A172 (cell line): ENCODE measurements at places on chromosomes 16 and 17.

GRCh38 chr16:81748476-81749198, 30.5 kb upstream of the PLCG2 start:
- DNase-seq, result no peak

GRCh38 chr16:29139261-29139802, 154.5 kb downstream of the LAT start:
- no peak for DNase-seq

DNA sequence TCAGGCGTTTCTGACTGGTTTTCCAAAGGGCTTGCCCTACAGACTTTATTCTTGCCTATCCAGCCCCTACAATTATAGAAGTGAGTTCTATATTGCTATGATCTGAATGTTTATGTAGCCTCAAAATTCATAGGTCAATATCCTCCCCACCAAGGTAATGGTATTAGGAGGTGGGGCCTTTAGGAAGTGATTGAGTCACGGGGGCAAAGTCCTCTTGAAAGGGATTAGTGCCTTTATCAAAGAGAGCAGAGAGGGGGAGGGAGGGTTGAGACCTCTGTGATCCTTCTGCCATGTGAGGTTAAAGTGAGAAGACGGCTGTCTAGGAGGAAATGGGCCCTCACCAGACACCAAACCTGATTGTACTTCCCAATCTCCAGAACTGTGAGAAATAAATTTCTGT, 931 bp upstream of the CPHXL start:
- no peak for DNase-seq

- DNase-seq, result no peak
Observed at GRCh38 chr16:71296584-71297340, 7.6 kb upstream of the CMTR2 start.

DNA sequence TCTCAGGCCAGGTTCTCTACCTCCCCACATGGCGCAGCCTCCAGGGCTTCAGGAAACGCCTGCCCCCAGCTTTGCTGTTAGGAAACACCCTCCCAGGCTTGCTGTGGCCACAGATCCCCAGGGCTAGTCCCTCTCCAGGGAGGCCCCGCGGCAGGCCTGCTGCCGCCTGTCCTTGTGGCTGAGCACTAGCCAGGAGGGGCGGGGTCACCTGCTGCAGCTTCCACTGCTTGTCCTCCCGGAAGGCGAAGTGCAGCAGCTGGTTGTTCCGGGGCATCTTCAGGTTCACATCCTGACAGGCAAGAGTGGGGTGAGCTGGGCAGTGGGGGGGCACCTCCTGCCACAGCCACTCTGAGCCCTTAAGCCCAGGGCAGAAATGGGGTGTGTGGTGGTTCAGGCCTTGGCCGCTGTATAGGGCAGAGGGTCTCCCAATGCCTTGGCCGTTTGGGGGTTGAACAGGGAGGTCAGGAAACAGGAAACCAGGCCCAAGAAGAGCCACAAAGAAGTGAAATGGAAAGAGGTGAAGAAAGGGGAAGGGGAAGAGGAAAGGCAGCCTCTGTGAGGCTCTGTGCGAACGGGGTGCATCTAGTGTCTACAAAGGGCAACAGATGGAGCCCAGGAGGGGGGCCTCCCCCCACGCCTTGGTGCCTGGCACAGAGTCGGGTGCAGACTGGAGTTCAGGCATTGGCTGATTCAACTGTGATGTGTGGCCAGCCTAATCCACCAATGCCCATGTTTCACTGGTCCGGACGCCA, 2.0 kb downstream of the ROGDI start:
- DNase-seq, result no peak

GRCh38 chr16:11596572-11597226, 10.0 kb upstream of the LITAF start:
- no peak for DNase-seq

DNA sequence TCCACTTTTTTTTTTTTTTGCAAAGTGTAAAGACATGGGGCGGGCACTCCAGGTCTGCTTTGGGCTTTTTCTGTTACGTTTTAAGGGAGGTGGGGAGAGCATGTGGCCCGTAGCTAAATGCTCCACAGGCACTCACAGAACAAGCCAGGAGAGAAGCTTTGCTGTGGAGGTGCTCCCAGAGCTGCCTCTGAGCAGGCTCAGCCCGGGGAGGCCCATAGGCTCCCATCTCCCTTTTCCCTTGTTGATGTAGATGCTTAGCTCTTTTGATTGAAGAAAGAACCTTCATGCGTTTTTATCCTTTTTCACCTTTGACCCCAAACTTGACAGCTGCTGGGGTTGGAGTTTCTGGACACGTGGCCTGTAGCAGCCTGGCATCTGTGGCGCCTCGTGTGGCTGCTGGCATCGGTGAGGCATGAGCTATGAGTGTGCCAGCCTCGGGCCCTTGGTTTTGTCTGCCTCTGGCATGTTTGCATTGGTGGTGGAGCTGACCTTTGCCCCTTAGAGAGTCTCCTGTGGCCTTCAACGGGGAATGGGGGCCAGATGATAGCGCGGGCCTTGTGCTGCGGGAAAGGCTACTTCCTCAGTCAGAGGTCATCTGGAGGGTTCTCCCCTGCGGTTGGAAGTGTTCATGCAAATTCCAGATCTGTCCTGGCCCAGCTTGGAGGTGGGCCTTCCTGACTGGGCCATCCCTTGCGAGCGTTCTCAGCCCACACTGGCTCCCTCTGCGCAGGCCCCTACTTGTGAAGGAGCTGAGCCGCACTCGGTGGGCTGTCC, 20.0 kb upstream of the IL17C start:
- DNase-seq, result no peak

GRCh38 chr16:81277541-81278080, 37.2 kb upstream of the GAN start:
- no peak for DNase-seq

DNA sequence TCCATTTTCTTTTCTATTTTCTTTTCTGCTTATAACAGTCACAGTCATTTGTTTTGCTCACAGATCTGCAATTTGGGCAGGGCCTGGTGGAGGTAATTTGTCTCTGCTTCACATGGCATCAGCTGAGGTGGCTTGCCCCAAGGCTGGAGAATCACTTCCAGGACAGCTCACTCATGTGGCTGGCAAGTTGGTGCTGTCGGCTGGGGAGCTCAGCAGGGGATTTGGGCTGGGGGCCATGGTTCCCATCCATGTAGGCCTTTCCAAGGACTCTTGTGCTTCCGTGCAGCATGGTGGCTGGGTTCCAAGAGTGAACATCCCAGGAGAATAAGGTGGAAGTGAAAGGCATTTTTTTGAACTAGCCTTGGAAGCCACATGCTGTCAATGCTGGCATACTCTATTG, 85.7 kb downstream of the MGAT5B start:
- DNase-seq, result no peak

GRCh38 chr17:50381920-50382319, 8.9 kb downstream of the EME1 start:
- DNase-seq, result no peak

GRCh38 chr16:77394699-77395098, 40.1 kb downstream of the ADAMTS18 start:
- DNase-seq, result no peak

- DNase-seq, result peak; percentile 40
Observed at GRCh38 chr16:66274335-66275110, 92.0 kb upstream of the CDH5 start.

DNA sequence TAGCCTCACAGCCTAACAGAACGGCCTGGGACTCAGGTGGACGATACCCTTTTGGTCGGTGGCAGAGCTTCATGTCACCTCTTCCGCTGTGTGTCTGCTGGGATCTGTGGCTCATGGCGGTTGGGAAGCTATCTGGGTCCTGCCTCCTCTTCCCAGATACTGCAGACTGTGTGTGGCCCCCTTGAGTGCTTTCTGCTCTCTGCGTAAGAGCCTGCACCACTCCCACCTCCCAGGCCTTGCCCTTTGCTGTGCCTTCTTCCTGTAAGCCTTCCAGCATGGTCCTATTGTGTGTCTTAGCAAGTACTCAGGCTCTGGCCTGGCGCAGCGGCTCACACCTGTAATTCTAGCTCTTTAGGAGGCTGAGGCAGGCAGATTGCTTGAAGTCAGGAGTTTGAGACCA, 17.5 kb upstream of the ADCY7 start:
- no peak for DNase-seq

DNA sequence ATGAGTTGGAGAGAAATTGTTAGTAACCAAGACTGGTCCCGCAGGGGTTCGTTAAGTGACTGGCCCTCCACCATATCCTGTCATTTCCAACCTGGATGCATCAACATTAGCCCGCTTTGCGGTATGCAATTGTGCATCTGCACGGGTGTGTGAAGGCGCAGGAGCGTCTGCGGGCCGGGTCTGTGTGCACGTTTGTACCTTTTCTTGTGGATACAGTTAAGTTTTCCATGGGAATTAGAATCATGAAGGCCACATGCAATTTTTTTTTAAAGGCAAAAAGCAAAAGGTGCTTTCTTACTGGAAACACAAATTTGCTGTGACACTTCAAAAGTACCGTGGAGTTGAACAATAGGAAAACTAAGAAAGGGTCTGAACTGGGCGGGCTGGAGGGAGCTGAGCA, 355.4 kb upstream of the ZFHX3 start:
- DNase-seq, result no peak

DNA sequence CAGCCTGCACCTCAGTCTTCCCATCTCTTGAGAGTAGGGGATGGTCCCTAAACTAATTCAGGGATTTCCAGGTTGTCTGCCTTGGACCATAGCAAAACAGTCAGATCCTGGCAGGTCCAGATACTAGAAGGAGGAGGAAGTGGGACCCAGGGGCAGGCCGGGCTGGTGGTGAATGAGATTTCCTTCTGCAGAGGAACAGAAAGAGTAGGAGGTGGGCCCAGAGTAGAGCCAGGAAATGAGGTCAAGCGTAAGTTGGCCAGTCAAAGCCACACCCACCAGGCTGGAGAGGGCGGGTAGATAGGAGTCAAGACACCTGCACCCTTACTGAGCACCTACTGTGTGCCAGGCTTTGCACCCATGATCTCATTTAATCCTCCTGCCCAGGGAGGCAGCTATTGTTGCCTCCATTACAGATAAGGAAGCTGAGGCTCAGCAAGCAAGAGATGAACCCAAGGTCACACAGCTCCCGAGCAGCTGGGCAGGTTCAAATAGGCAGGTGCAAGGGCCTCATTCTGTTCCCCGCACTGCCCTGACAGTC, 2.6 kb downstream of the CDH5 start:
- no peak for DNase-seq

DNA sequence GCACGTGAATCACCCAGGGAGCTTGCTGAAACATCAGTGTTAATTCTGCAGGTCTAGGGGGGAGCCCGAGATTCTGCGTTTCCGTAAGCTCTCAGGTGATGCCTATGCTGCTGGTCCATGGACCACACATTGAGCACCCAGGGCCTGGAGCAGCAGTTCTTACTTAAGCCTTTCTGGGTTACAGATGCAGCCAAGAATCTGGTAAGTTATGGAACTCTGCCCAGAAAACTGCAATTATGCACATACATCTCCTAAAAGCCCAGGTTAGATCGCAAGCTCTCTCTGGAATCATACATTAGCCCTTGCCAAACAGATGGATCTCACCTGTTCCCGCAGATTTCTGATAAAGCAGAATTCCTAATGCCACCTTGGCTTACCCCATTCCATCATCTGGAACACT, 265.9 kb upstream of the SALL1 start:
- no peak for DNase-seq

DNA sequence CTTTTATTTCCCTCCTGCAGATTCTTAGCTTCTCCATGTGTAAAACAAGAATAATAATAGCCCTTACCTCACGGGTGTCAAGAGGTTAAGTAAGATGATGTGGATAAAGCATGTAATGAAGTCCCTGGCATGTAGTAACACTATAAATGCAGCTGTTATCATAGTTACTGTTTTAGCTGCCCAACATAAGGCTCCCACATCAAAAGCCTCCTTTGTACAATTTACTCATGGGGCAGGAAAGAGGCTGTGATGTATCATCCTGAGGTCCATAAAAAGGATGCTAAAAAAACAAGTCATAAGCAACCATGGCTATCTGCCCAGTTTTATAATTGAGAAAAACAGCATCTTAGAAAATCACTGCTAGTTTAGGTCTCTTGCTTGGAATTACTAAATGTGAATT, 339.7 kb downstream of the CA10 start:
- DNase-seq, result no peak

DNA sequence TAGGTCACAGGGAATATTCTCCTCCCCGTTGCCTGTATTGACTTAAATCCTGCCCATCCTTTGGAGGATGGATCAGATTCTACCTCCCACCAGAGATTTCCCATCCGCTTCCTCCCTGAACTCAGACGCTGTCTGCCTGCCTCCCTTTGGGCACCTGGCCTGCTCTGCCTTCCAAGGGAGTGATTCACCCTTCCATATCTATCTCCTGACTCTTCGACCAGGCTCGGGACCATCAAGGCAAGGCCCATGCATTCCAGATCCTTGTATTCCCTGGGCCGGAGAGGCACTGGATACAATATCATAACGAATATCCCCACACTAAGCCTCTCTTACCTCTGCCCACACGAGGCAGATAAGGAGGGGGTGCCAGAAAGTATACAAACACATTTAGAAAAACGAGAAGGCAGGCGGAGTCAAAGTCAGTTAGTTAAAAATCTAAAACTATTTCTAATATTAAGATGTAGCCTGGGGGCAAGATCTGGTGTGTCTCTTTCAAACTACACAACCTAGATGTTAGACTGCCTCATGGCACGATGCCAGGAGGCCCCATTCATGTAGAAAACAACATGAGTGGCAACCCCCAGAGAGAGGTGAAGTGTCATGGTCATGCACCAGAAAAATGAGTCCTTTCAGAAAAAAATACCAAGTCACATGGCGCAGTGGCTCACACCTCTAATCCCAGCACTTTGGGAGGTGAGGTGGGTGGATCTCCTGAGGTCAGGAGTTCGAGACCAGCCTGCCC, 9.2 kb downstream of the PMP22 start:
- peak; percentile 36 for DNase-seq

DNA sequence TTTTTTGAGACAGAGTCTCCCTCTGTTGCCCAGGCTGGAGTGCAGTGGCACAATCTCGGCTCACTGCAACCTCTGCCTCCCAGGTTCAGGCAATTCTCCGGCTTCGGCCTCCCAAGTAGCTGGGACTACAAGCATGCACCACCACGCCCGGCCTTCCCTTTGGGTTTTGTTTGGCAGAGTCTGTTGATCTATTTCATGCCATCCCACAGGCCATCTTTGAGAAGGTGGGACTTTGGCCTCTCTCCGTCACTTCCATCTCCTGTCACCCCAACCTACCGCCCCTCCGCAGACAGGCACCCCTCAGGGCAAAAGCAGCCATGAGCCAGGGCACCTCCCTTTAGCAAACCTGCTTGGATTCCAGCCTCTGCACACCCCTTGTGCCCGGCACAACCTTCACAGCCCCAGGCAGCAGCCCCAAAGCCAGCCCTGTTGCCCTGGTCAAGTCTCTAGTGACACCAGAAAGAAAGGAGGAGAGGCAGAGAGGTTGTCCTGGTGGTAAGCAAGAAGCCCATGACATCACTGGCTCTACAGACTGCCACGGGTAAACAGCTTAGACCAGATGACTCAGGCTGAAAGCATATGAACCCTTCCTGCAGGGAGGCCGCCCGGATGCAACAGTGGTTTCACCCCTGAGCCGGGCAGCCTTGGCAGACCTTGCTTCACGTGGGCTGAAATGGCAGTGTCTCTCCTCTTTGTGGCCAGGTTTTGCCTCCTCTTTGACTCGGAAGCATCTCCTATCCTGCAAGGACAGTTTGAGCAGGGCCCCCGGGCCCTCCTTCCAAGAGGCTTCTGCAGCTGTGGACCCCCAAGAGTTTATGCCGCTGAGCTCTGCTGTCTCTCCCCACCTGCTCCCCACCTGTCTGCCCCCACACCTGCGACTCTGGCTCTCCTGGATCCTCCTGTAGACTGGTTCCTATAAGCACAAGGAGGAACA, 8.1 kb upstream of the TIMP2 start:
- DNase-seq, result peak; percentile 99

- DNase-seq, result no peak
Observed at GRCh38 chr16:20242568-20243255, 84.6 kb downstream of the GP2 start.
